ENCODE measurements at places on chromosomes 7 and 10.

GRCh38 chr10:71319800-71320392 is 837 bp downstream of the SLC29A3 start:
- DNase-seq, result no peak

DNA sequence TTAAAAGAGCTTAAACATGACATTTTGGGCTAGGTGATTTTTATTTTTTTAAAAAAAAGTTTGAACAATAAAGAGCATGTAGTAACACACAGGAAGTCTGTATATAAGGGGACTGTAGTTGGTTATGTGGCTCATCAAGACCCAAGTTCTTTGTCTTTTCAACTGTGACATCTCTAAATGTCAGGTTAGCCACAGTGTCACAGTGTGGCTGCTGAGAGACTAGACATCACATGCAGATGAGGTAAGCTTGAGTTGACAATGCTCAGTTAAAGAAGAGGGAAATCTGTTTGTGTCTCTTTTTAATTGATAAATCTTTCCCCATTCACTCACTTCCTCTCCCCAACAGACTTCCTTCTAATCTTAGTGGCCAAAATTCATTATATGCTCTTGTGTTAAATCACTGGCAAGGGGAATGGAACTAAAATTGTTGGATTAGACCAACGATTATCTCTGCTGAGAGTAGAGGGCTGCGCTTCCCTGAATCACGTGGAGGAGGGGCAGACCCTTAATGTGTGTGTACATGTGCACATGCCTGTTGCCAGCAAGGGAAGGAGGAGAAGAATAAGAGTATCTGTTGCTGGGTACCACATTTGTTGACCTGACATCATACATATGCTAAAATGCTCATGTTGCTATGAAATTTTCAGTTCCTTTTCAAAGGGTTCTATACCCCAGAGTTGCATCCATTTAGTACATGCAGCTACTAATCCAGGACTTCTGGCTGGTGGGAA is 78.3 kb downstream of the MMRN2 start:
- no peak for DNase-seq

DNA sequence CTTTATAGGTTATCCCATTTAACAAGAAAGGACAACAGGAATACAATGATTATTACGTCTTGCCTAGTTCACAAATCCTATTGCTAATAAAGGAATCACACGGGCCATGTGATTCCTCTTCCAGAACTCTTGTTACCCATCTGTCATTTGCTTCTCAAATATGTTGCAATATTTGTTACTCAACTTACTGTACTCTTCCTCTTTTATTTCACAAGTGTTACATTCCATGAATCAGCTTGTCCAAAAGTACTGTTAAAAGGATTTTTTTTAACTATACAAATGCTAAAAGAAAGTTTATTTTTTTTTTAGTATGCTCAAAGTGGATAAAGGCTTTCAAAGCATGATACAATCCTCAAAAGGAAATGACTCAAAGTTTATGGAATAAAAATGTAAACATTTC is 3.9 kb upstream of the CD36 start:
- DNase-seq, result no peak

- no peak for DNase-seq
These were observed 4.9 kb upstream of the DNTT start for GRCh38 chr10:96299383-96299782.

GRCh38 chr7:129642871-129643549 is 31.5 kb downstream of the NRF1 start:
- no peak for DNase-seq
